Astrocyte of the hippocampus (primary cell): ENCODE measurements at places on chromosomes 4 and X.

DNA sequence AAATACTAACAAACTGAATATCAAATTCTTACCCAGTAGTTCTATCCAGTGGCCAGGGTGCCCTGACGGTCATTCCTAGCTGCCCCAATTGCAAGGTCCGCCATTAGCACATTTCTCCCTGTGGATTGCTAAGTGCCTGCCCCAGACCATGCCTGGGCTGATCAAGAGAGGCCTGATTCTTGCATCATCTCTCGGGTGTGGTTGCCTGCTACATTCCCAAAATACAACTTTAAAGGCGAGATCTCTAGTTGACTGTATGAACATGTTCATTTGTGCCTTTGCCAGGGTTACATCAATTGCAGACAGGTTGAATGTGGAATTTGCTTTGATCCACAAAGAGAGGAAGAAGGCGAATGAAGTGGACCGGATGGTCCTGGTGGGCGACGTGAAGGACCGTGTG lies 28.0 kb downstream of the PRPS2 start:
- no peak for DNase-seq

DNA sequence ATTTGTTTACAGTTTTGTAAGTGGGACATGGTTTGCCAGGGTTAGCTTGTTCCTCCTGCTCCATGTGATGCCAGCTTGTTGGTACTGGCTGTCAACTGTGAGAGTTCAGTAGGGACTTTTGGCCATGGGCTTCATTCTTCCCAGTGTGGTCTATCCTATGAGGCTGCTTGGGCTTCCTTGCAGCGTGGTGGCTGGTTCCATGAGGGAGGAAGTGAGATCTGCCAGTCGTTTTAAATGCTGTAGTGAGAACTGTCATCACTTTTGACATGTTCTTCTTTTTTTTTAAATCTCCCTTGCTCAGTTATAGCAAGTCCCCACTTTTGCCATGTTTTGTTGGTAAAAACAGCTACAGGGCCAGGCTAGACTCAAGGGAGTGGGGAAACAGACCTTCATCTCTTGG lies 15.9 kb downstream of the NSD2 start:
- DNase-seq: no peak

DNA sequence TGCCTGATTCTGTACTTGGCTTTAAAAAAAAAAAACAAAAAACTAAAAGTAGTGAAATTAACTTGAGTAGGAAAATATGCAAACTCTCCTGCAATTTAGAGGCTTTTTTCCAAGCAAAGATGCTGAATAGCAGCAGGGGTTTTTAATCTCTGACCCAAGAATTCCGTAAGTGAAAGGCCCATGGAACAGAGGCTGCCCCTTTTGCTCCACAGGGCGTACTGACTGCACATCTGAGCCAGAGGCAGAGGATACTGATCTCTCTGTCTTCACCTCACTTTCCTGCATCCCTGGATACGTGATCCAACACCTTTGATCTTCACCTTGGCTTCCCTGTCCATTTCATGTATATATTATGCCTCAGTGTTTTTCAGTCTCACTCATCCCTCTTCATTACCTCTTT lies 3.9 kb downstream of the FAM149A start:
- DNase-seq: no peak

DNA sequence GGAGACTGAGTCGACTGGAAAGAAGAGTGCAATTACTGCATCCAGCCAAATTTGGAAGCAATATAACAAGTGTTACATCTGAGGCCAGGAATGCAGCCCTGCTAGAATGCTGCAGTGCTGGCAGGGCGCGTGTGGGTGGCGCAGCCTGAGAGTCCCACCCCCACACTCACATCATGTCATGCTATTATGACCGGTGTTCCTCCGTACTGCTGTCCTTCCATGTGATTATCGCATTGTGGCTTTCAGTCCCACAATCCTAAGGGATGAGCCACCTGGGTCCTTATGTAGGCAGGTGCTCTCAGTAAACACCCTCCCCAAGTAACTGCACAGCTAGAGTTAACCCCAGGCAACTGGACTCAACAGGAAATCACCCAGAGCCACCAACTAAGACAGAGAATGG lies 122.6 kb upstream of the CPEB2 start:
- no peak for DNase-seq

DNA sequence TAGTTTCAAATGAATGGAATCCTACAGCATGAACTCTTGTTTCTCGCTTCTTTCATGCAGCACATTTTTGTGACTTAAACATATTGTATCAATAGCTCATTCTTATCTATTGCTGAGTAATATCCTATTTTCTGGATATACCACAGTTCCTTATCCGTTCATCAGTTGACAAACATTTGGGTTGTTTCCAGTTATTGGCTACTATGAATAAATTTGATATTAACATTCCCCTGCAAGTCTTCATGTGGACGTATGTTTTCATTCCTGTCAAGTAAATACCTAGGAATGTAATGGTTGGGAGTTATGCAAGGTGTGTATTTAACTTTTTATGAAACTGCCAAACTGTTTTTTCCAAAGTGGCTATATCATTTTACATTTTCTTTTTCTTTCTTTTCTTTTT lies 114.0 kb upstream of the SH3RF1 start:
- DNase-seq: no peak

GRCh38 chr4:45770958-45771357 lies 352.9 kb downstream of the GABRG1 start:
- DNase-seq: no peak

- no peak for DNase-seq
Measured at GRCh38 chr4:974668-975067, 1.3 kb upstream of the DGKQ start.

- no peak for DNase-seq
Measured at GRCh38 chrX:155577682-155578081, 35.1 kb downstream of the TMLHE start.

DNA sequence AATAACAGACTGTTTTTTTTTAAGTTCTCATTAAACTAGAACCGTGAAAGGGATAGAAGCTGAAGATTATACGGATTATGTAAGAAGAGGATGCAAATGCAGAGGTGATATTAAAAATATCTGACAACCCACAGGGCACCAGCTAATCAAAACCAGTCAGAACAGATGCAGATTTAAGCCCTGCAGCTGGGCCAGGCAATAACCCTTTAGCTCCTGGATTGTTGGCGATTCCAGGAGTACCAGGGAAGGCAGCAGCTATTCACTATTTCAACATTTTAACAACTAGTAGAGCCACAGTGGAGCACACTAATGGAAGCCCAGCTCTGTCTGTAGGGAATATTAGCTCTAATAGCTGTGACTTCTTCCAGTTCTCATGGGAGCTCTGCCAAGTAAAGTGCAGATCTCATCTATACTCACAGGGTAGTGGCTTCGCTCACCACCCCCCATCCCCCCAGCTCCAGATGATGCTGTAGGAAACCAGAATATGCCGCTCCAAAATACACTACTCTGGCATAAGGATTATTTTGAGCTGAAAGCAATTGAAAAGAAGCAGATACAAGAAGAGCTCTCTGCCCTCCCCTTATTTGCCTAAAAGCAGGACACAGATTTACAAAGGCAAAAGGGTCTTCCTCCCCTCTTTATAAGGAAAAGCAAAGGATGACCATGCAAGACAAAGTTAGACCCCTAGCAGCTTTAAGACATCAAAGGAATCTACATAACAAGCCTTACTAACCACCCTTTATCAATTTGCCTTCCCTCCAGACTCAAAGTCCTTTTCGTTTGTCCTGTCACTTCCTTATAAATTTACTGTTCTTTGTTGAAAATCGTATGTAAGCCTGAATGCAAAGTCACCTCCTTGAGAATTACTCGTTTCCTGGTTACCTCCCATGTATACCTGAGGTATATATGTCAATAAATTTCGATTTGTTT lies 13.7 kb downstream of the SCD5 start:
- DNase-seq: peak; percentile 53

GRCh38 chrX:140697618-140698017 lies 11.9 kb upstream of the LINC00632 start:
- DNase-seq: no peak

DNA sequence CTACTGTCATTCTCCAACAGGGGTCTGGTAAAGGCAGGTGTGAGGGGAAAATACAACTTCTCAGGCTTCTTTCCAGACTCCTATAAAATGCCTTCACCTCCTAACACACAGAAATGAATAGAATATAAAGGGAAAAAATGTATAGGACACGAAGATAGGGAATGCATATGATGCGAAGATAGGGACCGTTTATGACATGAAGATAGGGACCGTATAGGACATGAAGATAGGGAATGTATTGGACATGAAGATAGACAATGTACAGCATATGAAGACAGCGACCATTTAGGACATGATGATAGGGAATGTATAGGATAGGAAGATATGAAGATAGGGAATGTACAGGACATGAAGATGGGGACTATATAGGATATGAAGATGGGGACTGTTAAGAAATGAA lies 10.5 kb downstream of the IRF2 start:
- DNase-seq: no peak

GRCh38 chrX:39907964-39908661 lies 189.6 kb downstream of the BCOR start:
- DNase-seq: peak; percentile 92

- no peak for DNase-seq
Measured at GRCh38 chrX:1403228-1403627, 11.3 kb upstream of the SLC25A6 start.

- no peak for DNase-seq
Measured at GRCh38 chr4:68658672-68659071, 11.8 kb downstream of the UGT2B15 start.

- DNase-seq: no peak
Measured at GRCh38 chrX:67892401-67892800, 348.6 kb downstream of the AR start.

DNA sequence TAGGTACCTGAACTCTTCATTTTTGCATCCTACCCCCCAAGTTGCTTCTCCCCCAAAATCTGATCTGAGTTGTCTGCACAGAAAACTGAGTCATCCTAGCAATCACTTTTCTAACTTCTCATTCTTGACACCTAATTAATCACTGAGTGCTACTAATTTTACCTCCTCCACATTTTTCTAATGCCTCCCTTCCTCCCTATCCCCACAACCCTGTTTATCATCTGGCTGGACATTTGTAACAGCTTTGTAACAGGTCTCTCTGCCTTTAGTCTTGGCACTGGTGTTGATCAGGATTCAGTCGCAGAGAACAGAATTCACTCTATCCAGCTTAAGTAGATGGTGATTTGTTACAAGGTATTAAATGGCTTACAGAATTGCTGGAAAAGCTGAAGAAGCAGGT lies 303.9 kb upstream of the GATB start:
- peak; percentile 20 for DNase-seq

DNA sequence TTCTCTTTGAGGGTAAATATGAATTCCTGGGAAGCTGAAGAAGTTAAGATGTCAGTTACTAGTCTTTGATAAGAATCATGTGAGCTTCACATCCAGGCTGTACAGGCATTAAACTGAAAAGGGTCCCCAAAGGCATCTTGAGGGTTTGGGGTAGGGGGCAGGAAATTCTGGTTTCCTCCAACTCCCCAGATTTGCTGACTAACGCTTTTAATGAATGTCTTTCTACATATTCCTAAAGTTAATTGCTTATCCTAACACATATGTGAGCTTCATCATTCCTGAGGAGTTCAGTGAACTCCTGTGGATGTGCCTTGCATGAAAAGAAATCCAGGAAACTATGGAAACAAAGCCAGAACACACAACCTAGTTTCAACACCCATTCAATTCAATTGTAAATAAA lies 73.8 kb upstream of the GAB1 start:
- no peak for DNase-seq

GRCh38 chr4:37644962-37645361 lies 41.2 kb downstream of the RELL1 start:
- peak; percentile 69 for DNase-seq

GRCh38 chr4:119733431-119733830 lies 104.8 kb upstream of the PDE5A start:
- DNase-seq: peak; percentile 26

DNA sequence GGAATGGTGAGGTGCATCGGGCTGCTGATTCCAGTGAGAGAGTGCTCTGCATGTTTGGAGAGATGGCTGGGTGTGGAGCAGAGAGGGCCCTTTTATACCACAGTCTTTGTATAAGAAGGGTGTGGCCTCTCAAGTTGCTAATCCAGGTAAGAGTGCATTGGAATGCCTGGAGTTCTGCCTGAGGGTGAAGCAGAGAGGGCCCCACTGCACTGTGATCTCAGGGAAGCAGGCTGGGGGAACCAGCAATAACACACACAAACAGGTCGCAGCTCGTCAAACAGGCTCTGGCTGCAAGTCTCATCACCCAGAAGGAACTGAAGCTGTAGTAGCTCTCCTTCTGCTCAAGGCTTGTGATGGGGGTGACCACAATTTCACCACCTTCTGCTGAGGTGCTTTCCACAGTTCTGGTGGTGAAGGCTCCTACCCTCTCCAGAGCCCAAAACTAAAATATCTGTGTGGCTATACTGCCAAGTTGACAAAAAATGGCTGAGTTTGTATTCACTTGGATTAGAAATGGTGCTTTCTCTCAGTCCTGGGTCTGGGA lies 687.4 kb upstream of the HS3ST1 start:
- DNase-seq: no peak

- peak; percentile 78 for DNase-seq
Measured at GRCh38 chrX:129876771-129877305, 29.1 kb upstream of the UTP14A start.

- DNase-seq: no peak
Measured at GRCh38 chrX:116272861-116273260, 102.3 kb downstream of the AGTR2 start.

- peak; percentile 73 for DNase-seq
Measured at GRCh38 chrX:10507181-10507580, 113.2 kb downstream of the MID1 start.

- no peak for DNase-seq
Measured at GRCh38 chrX:85375333-85375738, 4.1 kb downstream of the POF1B start.

- no peak for DNase-seq
Measured at GRCh38 chrX:139327355-139327754, 203.2 kb upstream of the F9 start.

GRCh38 chrX:20742106-20742505 lies 475.4 kb upstream of the RPS6KA3 start:
- peak; percentile 28 for DNase-seq

GRCh38 chr4:66887061-66887460 lies 658.2 kb downstream of the CENPC start:
- no peak for DNase-seq

DNA sequence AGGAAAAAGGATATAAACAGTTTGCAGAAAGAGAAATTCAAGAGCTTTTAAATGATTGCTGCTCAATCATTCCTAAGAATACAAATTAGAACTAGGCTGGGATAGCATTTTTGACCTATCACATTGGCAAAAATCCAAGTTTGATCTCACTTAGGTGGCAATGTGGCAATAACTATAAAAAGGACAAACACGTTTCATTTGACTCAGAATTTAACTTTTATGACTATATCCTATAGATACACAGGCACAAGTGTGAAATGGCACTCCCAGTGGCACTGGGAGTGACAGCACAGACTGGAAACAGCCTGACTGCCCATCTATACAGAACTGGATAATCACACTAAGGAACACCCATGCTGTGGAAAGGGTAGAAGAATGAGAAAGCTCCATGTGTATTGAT lies 11.1 kb downstream of the CENPU start:
- DNase-seq: no peak
